Liver (tissue), 10 donors: ENCODE measurements at places on chromosomes 1 and 21.

DNA sequence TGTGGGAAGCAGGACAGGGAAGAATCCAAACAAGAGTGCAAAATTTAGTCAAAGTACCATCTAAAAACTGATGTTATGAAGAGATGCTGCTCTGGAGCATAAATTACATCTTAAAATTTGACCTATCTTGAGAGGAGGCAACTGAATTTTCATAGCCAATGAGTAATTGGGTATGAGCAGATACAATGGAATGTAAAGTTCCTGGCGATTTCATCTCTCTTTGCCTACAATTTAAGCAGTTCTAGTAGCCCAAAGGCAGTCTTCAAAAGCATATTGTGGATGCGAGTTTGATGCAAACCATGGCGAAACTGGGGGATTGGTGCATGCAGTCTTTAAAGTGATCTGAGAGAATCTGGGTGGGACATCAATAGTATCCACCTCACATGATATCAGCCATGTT, 1265.9 kb downstream of the BRINP3 start:
- DNase-seq, result no peak

DNA sequence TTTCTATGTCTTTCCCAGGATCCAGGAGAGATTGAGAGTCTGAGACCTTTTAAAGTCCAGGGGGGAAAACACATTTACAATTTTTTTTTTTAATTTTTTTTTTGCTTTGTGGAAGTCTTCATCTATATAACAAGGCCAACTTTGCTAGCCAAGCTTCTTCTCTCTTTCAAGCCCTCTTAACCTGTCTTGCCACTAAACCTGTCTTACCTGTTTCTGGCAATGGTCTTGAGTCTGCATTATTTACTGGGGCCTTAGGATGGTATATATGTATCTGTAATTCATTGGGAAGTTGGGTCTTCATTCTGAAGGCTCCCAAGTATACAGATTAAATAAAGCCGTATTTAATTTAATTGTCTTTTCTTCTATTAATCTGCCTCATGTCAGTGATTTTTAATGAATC, 750.9 kb upstream of the B3GALT2 start:
- no peak for DNase-seq

GRCh38 chr21:38165466-38166172, 91.2 kb upstream of the KCNJ15 start:
- DNase-seq, result no peak

GRCh38 chr1:17551755-17552234, 12.3 kb downstream of the ARHGEF10L start:
- no peak for DNase-seq

DNA sequence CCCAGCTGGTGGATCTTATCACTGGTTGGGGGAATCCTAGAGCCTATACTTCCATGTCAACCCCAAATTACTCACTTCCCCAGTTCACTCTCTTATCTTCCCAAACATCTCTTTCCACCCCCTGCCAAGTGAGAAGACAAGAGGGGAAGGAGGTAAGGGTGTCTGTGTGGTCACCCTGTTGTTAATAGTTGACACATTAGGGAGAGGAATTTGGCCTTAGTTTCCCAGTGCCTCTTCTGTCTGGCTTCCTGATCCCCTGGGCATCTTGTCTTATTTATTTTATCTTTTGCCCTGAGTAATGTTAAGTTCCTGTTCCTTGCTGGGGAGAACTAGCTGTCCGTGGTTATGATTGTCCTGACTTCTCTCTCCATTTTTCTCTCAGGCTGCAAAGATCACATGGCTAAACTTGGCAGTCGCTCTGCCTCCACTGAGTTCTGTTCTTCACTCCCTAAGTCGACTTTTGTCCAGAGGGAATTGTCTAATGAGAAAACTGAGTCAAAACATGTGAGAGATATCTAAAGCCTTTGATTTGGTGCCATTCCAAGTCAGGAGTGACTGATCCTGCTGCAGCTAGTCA, 157.1 kb upstream of the SYT6 start:
- no peak for DNase-seq

DNA sequence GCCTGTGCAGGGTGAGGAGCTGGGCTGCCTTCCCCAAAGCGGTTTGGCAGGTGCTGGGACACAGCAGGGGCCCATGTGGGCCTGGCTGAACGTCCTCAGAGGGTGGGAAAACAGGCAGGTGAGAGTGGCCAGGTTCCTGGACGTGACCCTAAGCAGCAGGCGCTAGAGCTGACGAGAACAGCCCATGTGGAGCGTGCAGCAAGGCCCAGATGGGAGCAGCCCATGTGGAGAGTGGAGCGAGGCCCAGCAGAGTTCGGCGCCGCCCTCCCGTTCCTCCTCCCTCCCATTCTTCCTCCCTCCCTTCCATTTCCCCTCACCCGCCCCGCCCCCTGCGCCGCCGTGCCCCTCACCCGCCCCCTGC, 314.4 kb upstream of the VAMP3 start:
- DNase-seq, result no peak

DNA sequence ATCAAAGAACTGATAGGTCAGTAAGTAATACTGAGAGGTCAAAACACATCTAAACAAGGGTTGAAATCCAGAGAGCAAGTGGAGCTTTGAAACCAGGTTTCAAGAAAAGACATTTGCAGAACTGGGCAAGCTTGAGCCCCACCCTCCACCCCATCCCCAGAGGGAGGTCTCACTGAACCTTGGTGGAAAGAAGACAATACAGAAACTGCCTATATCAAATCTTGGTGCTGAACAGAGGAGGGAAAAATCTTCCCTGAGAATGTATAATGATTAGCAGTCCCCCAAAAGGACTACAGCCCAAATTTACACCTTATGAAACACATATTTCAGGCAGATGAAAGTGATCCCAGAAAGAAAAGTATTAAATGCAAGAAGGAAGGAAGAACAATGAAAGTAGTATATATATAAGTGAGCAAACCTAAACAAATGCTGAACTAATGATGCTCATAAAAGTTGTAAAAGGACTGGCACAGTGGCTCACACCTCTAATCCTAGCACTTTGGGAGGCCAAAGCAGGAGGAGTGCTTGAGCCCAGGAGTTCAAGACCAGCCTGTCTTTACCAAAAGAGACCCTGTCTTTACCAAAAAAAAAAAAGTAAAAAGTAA, 12.4 kb downstream of the ZBTB17 start:
- DNase-seq, result no peak

- no peak for DNase-seq
Observed at GRCh38 chr1:228358039-228358763, 48.4 kb downstream of the TRIM11 start.

GRCh38 chr1:67261680-67262079, 46.0 kb upstream of the IL12RB2 start:
- no peak for DNase-seq

- DNase-seq, result no peak
Observed at GRCh38 chr21:16377120-16377658, 647.4 kb downstream of the USP25 start.
